ENCODE measurements at places on chromosomes 2 and 18. TPM values are rescaled to one million over a fixed set of nuclear protein-coding genes. Genes with fewer than 3 reads are reported as not detected.

Gene PLEKHH2
- total RNA-seq = 23.9 TPM

- H3K27ac ChIP-seq = no peak overlapping the region
- H3K4me1 ChIP-seq = peaks cover 36% of the 10 kb centered on the region
- peak; percentile 83 for DNase-seq
Measured at GRCh38 chr2:17646838-17647701, 106.5 kb downstream of the SMC6 start.

DNA sequence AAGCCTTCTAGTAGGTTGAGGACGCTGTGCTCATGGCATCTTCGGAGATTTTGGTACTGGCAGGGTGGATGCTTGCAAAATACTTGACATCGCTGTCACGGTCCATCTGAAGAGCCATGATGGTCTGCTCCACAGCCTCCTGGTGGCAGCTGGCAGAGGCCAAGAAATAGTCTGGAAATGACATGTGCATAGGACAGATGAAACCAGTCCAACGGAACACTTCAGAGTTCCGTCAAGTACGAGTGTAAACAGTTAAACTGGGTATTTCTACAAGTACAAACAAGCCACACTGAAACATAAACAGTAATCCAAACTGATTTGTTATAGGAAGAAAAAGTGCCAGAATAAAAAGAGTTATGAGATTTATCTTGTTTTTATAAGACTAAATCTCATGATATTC lies 66.6 kb downstream of the PPP4R1 start:
- H3K36me3 ChIP-seq = peaks cover 42% of the 10 kb centered on the region
- no peaks in the 10 kb centered on the region for H3K27me3 ChIP-seq
- no peak overlapping the region for H3K4me3 ChIP-seq
- peaks cover 5% of the 10 kb centered on the region for H3K4me1 ChIP-seq
- no peak overlapping the region for H3K27ac ChIP-seq

GRCh38 chr2:46297546-46298271 lies 502 bp downstream of the EPAS1 start:
- no peaks in the 10 kb centered on the region for H3K36me3 ChIP-seq
- peaks cover 42% of the 10 kb centered on the region for H3K4me1 ChIP-seq
- peak overlapping the region; percentile 66 for H3K4me3 ChIP-seq
- H3K27ac ChIP-seq = peak overlapping the region; percentile 94

DNA sequence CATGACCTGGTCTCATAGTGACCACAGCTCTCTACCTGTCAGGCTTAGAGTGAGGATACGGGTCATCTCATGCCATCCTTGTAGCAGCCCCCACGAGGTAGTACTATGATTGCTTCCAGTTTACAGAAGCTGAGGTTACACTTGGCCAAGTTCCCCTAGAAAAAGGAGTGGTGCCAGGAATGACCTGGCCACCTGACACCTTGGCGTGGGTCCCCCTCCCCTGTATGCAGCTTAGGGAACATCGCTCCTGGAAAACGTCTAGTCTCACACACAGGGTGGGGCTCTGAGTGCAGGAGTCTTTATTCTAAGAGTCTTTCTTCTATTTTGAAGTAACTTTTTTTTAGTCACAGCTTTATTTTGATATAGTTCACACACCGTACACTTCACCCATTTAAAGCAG lies 14.8 kb downstream of the NPPC start:
- DNase-seq = no peak
- no peak overlapping the region for H3K27ac ChIP-seq
- H3K4me3 ChIP-seq = no peak overlapping the region
- no peaks in the 10 kb centered on the region for H3K4me1 ChIP-seq
- peaks cover 19% of the 10 kb centered on the region for H3K27me3 ChIP-seq

- no peaks in the 10 kb centered on the region for H3K36me3 ChIP-seq
- H3K27ac ChIP-seq = no peak overlapping the region
- no peak for DNase-seq
- no peak overlapping the region for H3K4me3 ChIP-seq
Measured at GRCh38 chr18:73043611-73044010, 175.8 kb upstream of the NETO1 start.

DNA sequence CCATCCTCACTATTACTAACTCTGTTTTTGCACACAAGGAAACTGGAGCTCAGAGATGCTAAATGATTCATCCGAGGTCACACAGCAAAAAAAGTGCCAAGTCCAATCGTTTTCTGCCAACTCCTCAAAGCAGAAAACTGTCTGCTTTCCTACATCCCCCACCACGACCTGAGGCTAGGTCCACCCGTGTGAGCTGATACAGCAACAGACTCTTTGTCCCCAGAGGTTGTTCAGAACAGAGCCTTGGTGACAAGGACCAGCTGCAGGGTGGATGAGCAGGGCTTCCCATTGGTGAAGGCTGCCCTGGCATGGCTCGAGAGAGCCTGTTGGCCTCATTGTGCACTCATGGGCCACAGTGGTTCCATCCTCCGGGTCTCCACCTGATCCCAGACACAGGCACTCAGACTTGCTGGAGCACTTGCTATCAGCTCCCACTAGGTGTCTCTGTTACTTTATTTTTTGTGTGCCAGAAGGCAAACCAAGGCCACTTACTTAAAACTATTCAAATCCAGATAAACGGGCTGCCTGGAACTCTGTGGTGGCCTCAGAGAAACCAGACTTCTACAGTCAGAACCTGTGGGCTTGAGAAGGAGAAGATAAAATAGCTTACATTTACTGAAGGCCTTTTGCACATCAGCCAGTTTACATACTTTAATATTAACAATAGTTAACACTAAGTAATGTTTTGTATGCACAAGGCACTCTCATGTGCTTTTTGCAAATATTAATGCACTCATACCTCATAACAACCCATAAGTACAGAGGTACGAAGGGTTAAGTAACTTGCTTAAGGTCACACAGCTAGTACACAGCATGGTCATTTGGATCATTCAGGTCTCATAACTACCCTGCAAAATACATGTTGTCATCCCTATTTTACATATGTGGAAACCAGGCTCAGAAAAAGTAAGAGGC lies 62.9 kb upstream of the CTIF start:
- H3K4me1 ChIP-seq = peaks cover 7% of the 10 kb centered on the region
- H3K27ac ChIP-seq = no peak overlapping the region
- no peaks in the 10 kb centered on the region for H3K36me3 ChIP-seq
- no peak overlapping the region for H3K4me3 ChIP-seq

GRCh38 chr2:211204456-211204855 lies 648.1 kb downstream of the CPS1 start:
- no peak overlapping the region for H3K27ac ChIP-seq
- H3K27me3 ChIP-seq = no peaks in the 10 kb centered on the region
- H3K4me3 ChIP-seq = no peak overlapping the region

DNA sequence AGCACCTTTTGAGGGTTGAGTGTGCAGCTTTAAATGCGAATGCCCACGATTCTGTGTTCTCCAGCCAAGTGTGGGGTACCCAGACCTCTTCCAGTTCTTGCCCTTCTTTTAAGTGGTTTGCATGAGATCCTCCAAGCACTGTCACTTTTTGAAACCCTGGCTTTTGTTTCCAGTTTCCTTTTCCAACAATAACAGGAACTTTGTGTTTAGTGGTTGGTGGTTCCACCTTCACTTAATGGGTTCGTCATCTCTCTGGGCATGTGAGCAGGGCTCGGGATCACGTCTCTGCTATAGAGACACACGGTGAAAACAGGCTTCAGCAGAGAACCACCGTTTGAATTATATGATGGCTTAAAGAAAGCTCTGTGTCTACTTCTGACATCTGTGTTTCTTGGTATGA lies 197.6 kb downstream of the LDLRAD4 start:
- H3K36me3 ChIP-seq = peaks cover 4% of the 10 kb centered on the region
- H3K27ac ChIP-seq = peak overlapping the region; percentile 52
- no peaks in the 10 kb centered on the region for H3K27me3 ChIP-seq
- no peak overlapping the region for H3K4me3 ChIP-seq

GRCh38 chr18:68733707-68734106 lies 18.8 kb upstream of the TMX3 start:
- H3K27me3 ChIP-seq = no peaks in the 10 kb centered on the region
- no peaks in the 10 kb centered on the region for H3K36me3 ChIP-seq
- no peaks in the 10 kb centered on the region for H3K4me1 ChIP-seq
- no peak overlapping the region for H3K4me3 ChIP-seq
- no peak overlapping the region for H3K27ac ChIP-seq
